ENCODE measurements at places on chromosomes 3 and 15. TPM values are rescaled to one million over a fixed set of nuclear protein-coding genes. Genes with fewer than 3 reads are reported as not detected.

The GOLGA6B gene
- total RNA-seq, result not detected

The SEMA4B gene
- 5.6 TPM for total RNA-seq

DNA sequence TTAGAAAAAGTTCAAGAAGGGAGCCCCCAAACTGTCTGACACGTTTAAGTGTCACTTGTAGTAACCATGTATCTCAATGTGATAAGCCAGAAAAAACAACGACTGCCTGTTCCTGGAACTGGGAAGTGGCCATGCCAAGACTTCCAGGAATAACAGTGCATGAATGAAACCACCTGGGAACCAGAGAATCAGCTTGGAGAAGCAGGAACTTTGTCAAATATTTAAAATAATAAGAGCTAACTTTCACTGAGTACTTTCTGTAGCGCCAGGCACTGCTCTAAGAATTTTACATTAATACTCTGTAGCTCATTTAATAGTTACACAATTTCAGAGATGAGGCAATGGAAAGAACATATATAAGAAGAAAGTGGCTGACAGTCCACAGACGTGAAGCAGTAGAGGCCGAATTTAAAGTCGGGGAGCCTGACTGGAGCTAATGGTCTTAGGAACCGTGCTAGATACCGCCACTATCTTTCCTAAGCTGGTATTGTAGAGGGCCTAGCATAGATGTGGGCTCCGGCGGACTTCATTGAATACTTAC lies 876 bp downstream of the PLSCR1 start:
- peak; percentile 25 for DNase-seq

- DNase-seq, result no peak
Observed at GRCh38 chr3:133396906-133397305, 3.0 kb upstream of the BFSP2 start.

- no peak for DNase-seq
Observed at GRCh38 chr3:171347301-171348039, 112.7 kb downstream of the TNIK start.

The SSR3 gene
- 157 TPM for total RNA-seq

DNA sequence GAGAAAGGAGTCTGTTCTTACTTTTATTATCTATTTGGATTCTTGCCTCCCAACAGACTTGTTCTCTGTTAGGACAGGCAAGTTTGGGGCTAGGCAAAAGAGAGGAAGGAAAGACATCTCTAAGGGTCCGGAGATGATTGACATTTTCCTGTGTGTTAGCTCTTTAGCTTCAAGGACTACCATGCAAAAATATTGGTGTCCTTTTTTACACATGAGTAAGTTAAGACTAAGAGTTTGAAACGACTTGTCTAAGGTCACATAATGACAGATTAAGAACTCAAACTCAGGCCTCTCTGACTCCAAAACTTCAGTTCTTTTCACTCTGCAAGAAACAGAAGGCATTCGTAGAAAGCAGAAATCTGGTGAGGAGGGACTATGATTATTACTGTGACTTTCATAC lies 5.9 kb downstream of the LMCD1 start:
- no peak for DNase-seq

DNA sequence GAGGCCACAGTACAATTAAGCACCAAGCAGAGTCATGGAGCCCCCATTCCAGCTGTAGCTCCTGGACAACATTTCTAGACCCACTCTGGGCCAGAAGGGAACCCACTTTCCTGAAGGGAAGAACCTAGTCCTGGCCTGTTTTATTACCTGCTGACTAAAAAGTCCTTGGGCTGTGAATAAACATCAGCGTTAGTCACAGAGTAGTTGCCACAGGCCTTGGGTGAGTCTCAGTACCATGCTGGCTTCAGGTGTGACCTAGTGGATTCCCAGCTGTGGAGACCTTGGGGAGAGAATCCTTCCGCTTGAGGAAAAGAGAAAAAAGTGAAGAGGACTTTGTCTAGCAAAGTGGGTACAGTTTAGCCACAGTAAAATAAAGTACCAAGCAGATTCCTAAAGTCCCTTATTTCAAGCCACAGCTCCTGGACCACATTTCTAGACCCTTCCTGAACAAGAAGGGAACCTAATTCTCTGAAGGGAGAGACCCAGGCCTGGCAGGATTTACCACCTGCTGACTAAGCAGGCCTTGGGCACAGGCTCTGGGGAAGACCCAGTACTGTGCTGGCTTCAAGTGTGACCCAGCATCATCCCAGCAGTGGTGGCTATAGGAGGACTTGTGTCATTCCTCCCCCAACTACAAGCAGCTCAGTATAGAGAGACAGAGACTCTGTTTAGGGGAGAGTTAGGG lies 118.3 kb upstream of the KCNH8 start:
- no peak for DNase-seq

DNA sequence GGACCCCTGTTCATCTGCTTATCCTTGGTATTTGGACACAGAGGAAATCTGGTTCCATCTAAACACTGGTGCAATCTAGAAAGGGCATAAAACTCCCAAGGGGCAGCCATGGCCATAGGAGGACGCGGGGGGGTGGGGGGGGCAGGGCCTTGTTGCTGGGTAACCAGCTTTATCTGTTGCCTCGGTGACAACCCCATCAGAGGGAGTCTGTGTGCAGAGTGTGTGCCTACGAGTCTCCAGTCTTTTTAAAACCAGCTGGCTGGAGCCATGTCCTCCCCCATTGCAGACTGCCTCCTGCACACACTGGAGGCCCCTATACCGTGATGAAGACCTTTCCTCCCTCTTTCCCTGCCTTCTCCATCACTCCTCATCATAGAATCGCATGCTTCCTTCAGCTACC lies 26.4 kb upstream of the CORO2B start:
- DNase-seq, result no peak

The CIP2A gene
- 17.2 TPM for total RNA-seq

GRCh38 chr3:114178770-114179368 lies at the start of gene DRD3:
Gene DRD3 (minus strand): TSS chr3:114179052. CDS start chr3:114171992, 7,060 bp downstream.
- peak; percentile 22 for DNase-seq

The LIPH gene
- total RNA-seq, result 0.13 TPM

DNA sequence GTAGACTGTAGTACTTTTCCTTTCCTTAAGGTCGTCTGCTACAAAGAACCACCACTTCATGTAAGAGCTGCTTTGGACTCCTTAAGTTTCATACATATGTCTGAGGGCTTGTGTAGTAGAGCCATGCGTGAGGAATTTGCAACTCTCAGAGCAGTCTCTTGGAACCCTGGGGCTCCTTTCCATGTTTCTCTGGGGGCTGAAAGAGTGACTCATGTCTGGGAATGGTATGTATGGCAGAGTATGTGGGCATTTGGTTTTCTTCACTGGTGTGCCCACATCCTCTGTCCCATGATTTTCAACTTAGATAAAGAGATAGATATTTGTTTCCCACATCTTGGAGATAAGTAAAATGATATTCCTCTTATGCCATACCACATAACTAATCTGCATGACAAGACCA lies 20.6 kb upstream of the RBM5 start:
- DNase-seq, result no peak

DNA sequence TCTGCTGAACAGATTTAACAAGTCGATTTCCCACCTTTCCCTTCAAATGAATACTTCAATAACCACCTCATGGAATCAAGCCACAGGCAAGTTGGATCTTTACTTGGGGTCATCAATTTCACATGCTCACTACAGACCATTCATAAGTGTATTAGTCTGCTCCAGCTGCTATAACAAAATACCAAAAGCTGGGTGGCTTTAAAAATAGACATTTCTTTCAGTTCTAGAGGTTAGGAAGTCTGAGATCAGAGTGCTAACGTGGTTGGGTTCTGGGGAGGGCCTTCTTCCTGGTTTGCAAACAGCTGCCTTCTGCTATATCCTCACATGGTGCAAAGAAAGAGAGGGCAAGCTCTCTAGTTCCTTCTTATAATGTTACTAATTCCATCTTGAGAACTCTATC lies 5.1 kb downstream of the GPR176 start:
- no peak for DNase-seq

DNA sequence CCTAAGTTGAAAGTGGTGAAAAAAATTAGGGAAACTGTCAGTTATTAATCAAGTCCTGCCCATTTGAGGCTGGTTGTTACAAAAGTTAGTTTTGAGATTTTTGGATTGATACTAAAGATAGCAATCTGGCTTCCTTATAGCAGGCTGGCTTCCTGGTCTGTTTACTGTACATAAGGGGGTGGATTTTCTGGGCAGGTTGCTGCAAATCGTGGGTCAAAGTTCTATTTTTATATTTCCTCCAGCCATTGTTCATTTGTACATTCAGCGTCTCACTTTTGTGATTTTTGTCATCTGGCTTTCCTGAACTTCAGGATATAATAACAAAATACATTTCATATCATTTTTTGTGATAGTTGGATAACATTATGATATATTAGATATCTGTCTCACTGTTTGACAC lies 49.5 kb downstream of the CLDN1 start:
- peak; percentile 36 for DNase-seq
